ENCODE measurements at places on chromosomes 3 and 15.

DNA sequence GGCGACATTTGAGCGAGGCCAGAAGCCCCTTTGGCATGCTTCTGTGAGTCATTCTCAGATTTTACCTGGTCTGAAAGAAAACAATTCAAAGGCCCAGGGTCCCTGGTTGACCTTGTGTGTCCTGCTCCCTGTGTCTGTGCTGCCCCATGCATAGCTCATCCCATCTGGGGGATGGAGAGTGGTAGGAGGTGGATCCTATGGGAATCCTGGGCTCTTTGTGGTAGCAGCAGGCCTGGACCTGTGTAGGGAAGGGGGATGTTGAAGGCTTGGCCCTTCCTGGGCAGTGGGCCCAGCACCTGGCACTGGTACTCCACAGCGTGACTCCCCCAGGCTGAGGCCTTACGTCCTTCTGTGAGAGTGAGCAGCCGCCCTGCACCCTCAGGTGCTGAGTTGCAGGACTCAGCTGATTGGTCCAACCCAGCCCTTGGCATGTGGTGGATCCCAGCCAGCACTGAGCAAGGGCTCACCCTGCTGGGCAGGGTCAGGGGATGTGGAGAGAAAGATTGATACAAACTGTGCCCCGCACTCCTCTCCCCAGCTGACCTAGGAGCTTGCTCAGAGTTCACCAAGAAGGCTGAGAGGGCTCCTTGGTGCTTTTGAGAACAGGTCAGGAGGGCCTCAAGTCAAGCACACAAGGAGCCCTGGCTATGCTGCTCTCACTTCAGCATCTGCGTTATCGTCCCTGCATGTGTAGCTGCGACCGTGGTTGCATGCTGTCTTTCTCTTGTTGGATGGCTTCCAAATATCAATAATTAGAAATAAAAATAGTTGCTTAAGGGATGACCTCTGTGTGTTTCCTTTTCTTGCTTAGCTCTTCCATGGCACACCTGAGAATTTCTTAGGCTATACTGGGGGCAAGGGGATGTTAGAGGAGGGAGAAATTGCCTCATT lies 21.4 kb upstream of the JMJD7 start:
- no peak for DNase-seq

DNA sequence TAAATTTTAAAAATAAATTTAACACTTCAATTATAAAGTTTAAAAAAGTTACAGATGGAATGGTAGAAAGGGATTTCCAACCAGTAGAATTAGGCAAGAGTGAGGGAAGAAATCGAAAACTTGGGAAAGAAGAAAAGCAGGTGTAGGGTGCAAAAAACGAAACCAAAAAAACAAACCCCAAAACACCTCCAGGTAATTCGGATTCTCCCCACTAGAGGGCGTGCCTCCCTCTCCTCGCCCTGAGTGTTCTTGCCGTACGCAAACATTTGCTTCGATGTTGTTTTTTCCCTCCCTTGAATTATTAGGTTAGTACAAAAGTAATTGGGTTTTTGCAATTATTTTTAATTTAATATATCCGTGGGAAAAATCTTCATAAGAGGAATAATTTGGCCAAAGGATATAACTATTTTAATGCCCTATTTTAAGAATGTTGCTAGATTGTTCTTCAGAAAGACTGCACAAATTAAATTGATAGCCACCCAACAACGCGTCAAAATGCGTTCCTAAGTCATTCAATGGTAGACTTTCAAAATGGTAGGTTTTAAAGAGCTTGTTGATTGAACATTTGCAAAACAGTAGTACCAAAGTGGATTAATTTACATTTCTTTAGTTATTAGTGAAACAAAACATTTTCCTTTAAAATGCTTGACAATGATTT lies 63.7 kb downstream of the SLC30A4 start:
- DNase-seq, result peak; percentile 34

DNA sequence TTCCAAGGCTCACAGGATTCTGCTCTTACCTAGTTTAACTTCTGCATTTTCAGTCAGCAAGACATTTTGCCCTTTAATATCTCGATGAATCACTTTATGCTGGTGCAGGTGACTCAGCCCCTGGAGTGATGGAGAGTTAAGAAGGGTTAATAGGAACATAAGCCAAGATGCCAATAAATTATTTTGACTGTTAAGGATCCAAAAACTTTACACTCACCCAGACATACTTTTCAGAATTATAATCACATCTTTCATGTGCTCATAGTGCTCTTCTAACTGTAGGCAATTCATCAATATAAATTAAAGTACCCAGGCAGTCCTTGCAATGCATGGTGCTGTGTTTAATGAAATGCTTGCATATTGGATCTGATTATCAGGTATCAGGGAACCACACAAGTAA lies 164.1 kb upstream of the SLC2A2 start:
- peak; percentile 62 for DNase-seq

- DNase-seq, result no peak
These were observed 146.9 kb downstream of the ERC2 start for GRCh38 chr3:56321383-56321782.

- no peak for DNase-seq
These were observed 41.9 kb downstream of the SMAD6 start for GRCh38 chr15:66743703-66744536.

DNA sequence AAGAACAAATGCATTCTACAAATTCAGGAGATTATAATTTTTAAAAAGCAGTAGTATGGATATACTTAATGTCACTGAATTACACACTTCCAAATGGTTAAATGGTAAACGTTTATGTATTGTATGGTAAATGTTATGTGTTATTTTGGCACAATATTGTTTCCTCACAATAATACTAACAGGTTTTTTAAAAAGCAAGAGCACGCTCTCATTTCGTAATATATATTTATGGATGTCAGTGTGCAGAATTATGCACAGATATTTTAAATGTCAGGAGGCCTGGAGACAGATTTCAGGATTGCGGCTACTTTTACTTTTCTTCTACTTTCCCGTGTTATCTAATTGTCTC lies 533 bp downstream of the ZNF445 start:
- no peak for DNase-seq

- DNase-seq, result peak; percentile 46
These were observed 5.5 kb upstream of the VGLL3 start for GRCh38 chr3:86996261-86996955.

GRCh38 chr3:99902091-99902490 lies 84.4 kb downstream of the CMSS1 start:
- peak; percentile 52 for DNase-seq

- DNase-seq, result no peak
These were observed 28.7 kb upstream of the GATA2 start for GRCh38 chr3:128521715-128522114.

DNA sequence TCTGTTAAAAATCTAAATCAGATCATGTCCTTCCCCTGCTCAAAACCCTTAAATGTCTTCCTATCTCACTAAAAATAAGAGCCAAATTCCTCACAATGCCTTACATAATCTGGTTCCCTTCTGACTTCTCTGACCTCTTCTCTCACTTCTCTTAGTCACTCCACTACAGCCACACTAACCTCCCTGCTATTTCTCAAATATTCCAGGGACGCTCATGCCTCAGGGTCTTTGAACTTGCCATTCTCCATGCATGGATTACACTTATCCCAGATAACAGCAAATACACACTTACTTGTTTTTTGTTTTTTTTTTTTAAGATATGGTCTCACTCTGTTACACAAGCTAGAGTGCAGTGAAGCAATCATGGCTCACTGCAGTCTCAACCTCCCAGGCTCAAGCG lies 8.5 kb downstream of the TP53BP1 start:
- DNase-seq, result no peak

GRCh38 chr3:51718547-51719409 lies 11.9 kb downstream of the GRM2 start:
- peak; percentile 3 for DNase-seq

DNA sequence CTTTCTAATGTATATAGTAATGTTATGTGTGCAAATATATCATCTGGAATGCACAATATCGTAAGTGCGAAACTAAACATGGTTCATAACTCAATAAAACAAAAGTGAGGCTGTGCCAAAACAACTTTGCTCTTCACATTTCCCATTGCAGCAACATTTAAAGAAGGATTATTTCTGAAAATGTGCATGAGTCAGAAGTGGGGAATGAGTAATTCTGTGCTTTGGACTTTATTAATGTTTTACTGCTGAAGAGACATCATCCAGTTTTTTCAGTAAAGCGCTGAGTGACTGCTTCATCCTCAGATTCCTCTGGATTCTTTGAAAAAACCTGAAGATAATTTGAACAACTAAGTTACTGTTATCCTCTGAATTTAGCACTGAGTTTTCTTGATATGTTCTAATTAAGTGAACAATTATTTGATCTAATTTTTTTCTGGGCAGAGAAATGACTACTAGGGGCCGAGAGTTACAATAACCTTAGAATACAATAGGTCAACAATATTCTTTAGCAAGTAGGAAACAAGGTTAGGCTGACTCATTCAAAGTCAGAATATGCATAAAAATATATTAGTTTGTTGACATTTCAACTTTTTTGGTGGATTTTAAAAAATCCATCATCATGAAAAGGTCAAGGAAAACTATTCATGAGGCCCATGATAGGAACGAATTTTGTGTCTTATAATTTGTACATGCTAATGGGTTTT lies 20.0 kb upstream of the PLCL2 start:
- peak; percentile 84 for DNase-seq

DNA sequence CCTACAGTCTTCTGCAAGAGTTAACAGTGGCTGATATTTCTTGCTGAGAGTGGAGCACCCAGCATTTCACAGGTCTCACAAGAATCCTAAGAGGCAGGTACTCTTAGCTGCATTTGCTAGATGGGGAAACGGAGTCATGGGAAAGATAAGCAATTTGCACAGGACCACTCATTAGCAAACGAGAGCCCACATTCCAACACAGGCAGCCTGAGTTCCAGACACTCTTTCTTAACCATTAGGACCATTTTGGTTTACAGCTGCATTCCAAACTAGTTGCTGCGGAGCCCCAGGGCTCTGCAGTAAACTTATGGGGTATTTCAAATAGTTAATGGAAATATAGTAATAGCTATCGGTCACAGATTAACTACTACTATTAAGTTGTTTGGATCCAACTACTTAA lies 42.5 kb downstream of the LYZL4 start:
- no peak for DNase-seq

DNA sequence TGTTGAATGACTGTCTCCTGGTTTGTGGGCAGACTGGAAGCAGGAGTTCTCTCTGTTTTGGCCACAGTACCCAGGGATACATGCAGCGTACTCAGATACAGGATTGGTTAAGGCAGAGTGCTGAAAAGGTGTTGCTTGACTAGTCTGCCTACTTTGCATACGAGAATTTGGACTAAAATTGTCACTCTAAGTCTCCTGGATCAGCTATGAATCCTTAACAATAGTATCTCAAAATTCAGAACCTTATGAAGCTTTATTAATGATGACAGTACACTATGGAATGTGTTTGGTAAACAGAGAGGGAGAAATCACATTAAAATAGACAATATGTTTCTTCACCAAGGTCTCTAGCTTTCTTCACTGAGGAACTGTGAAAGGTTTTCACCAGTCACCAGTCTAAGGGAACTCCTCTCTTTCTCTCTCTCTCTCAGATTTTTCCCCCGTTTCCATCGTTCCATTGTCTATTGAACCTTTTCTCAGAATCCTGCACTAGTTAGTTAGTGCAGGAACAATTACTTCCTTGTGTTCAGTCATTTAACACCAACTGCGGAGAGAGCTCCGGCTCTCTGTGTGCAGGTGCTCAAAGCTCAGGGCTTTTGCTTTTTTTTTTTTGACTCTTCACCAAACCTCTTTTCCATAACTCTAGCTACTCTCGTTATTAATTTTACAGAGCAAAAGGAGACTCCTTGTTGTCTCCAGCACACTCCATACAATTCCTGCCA lies 85.9 kb upstream of the FNDC3B start:
- DNase-seq, result no peak

GRCh38 chr3:40243056-40243455 lies 66.5 kb upstream of the EIF1B start:
- DNase-seq, result no peak

DNA sequence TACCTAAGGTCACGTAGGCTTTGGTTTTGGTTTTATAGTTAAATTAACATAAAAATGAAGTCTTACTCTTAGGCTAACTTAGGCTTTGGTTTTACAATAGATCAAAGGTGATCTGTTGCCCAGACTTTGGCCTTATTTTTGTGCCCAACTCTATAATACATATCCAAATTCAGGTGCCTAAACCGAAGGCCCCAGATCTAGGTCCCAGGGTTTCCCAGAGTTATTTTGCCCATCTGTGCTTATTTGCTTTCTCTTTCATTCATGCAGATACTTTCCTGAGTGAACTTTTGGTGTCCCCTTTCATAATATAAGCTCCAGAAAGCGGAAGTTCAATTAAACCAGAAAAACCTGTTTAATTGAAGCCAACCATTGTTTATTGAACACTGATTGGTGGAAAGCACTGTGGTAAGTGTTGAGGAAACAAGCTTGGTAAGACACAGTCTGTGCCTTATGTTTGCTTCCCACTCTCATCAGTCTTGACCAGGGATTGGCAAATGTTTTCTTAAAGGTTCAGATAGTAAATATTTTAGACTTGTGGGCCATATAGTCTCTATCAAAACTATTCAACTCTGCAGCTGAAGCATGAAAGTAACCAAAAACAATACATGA lies 209.7 kb downstream of the WDR72 start:
- DNase-seq, result no peak

DNA sequence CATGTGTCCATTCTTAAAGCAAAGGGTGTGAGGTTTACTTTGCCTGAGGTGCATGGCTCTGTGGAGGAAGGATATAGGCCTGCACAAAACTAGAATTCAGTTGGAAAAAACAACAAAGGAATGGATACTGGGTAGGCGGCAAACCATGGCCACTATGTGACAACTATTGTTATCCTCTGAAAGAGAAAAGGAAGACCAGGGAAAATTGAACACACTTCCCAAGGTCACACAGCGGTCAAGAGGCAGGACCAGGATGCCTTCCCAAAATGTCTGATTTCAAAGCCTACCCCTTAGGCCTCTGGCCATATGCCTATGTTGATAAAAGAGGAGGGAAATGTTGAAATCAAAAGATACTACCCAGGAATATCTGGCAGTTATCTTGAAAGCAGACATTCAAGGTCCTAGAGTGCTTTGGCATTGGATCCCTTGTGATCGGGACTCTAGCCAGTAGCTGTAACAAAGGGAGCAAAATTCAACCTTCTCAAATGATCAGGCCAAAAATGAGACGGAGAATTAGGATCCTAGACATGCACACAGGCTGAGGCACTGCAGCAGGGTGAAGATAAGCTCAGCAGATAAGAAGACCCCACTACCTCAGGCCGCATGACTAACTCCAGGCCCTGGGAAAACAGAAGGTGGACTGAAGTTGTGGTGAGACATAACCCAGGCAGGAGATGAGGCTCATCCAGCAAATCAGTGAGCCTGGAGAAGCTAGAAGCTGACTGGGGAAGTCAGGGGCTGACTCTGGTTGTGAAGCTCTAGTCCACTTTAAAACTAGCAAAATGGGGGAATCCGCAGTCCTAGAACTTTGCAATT lies 292.2 kb downstream of the NEK10 start:
- no peak for DNase-seq

Data from fibroblast of skin of abdomen (primary cell).